ENCODE measurements at places on chromosomes 2 and 18.

DNA sequence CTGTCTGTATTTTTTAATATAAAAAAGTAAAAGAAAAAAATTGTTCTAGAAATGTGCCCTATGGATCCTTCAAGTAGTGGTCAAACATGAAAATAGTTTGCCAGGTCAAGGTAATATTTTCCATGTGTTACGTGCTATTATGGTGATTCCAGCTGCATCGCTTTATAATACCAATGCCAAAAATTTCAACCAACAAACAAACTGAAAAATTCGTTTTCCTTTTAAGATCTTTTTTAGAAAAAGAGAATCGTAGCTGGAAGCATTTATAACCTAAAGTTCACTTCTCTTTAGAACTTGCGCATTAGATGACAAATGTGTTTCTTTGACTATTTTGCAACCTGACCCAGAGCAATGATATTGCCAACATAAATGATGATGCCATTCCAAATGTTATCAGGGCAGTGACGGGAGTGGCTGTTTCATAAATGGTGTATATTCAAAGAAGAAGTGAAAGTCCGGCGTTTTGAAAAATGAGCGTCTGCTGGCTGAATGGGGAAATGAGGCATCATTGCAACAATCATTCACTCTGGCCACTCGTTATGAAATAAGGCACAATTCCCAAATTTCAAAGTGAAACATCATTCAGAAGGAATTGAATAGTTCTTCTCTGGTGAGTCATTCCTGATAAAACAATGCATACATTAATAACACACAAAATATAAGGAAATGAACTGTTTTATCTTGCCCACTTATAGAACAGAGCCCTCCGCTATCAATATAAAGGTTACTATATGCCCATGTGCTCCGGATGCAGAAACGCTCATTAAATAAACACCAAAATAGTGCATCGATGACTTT is 297.4 kb downstream of the TGIF1 start:
- no peak for DNase-seq

DNA sequence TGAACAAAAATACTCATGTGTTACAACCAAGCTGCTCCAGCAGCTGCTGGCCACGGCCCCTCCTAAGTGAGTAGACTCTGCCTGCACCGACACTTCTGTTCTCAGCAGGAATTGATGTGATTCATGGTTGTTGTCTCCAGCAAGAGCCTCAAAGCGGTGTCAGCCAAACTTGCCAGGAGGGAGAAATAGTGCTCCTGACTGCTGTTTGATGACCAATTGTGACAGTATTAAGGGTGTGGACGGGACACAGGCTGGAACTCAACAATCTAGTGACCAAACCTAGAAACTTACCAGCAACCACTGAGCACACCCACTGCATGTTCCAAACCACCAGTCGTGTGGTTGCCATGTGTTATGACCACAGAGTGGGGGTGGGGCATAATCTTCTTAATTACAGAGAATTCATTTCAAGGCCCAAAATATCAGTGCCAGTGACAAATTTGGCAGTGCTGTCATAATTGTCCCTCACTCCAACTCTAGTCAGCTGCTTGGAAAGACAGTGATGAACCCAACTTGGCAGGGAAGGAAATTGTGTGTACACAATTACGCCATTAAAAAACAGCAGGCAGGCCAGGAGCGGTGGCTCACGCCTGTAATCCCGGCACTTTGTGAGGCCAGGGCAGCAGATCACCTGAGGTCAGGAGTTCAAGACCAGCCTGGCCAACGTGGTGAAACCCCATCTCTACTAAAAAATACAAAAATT is 30.4 kb downstream of the FBLN7 start:
- DNase-seq = no peak

DNA sequence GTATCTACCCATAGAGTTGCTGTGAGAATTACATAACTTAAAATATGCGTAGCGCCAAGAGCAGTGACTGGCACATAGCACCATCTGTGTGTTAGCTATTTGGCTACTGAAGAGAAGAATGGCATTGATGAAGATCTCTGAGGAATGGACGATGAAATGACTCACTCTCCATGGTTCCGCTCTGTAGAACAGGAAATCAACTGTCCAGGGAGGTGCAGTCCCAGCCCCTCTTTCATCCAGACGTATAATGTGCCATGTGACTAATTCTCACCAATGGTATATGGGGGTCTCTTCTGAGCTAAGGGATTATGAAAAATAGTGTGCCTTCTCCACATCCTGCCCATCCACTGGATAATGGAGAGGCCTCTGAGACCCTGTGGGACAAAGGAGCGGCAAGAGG is 254.8 kb downstream of the CYP26B1 start:
- no peak for DNase-seq

GRCh38 chr2:157489983-157490382 is 46.1 kb upstream of the CYTIP start:
- no peak for DNase-seq

GRCh38 chr2:118661179-118661578 is 186.3 kb downstream of the EN1 start:
- DNase-seq = no peak

GRCh38 chr2:121388371-121388770 is 103.4 kb upstream of the TFCP2L1 start:
- no peak for DNase-seq

GRCh38 chr2:100664021-100664755 is 101.4 kb downstream of the PDCL3 start:
- DNase-seq = no peak

GRCh38 chr18:38526922-38527321 is 961.3 kb upstream of the CELF4 start:
- DNase-seq = no peak

GRCh38 chr18:22683196-22683676 is 249.9 kb upstream of the RBBP8 start:
- DNase-seq = no peak

DNA sequence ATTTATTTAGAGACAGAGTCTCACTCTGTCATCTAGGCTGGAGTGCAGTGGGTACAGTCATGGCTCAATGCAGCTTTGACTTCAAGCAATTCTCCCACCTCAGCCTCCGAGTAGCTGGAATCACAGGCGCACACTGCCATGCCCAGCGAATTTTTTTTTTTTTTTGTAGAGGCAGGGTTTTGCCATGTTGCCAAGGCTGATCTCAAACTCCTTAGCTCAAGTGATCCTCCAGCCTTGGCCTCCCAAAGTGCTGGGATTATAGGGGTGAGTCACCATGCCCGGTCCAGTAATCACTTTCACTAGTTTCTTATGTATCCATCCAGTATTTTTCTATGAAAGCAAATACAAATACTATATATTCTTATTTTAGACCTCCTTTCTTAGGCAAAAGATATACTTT is 24.0 kb downstream of the PRKAG3 start:
- no peak for DNase-seq

GRCh38 chr2:190079160-190079559 is 16.6 kb upstream of the MSTN start:
- DNase-seq = no peak

DNA sequence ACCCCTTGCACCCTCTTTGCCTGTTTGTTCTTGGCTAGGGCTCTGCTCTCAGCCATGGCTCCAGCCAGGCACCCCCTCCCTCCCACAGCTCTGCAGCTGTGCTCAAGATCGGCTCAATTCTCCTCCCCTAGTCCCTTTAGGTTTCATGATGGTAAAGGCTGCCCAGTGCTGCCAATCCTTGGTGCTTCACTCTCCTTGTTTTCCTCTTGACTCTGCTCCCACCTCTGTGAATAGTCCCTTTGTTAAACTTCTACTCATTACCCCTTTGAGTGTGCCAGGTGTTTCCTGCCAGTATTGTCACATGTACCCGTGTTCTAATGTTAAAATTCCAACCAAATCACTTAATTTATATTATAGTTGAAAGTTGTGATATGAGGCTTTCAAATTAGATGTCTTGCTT is 101.0 kb upstream of the CERS6 start:
- no peak for DNase-seq

DNA sequence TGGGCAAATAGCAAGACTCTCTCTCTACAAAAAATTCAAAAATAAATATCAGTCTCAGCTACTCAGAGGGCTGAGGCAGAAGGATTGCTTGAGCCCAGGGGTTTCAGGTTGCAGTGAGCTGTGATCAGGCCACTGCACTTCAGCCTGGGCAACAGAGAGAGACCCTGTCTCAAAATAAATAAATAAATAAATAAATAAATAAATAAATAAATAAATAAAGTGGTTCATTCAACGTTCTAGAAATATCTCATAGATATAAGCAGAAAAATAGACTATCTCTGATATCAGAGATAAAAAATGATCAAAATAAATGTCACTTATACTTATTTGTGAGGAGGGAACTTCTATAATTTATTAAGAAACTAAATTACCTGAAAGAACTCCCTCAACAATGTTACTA is 480.9 kb downstream of the FBXO15 start:
- DNase-seq = no peak

GRCh38 chr2:111143107-111143842 is 22.6 kb downstream of the BCL2L11 start:
- DNase-seq = no peak

- no peak for DNase-seq
Measured at GRCh38 chr2:7766088-7766722, 849.0 kb downstream of the RNF144A start.

DNA sequence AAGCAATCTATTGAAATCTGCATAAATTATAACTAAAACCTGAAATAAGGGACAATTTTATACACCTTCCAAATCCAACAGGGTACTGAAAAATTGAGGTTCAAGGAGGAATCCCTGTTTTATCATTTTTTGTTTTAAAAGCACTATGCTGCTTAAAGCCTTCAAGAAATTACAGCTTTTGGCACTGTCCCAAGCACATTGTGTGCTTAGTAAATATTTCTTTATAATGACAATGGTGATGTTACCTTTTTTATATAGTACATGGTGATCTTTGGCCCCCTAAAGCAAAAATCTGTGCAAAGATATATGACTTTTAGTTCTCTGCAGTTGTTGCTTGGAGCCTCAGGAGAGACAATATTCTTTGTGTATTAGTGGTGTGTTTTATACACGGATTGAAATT is 71.6 kb upstream of the EFEMP1 start:
- no peak for DNase-seq

DNA sequence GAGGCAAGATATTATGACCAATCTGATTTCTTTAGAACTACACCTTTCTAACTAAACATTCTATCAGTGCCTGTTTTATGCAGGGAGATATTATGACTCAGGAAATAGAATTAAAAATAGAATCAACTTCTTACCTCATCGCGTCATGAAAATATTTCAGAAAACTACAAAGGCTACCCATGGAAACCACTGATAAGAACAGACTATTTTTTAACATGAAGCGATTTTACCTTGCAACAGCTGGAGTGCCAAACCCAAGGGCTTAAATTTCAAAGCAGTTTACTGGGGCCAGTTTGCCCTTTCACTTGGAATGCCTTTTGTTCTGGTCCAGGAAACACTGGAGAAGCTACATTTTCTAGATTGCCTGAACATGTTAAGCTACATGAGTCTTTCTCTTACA is 304.8 kb upstream of the CCDC68 start:
- no peak for DNase-seq

- DNase-seq = no peak
Measured at GRCh38 chr2:3755277-3755676, 51.9 kb downstream of the DCDC2C start.

DNA sequence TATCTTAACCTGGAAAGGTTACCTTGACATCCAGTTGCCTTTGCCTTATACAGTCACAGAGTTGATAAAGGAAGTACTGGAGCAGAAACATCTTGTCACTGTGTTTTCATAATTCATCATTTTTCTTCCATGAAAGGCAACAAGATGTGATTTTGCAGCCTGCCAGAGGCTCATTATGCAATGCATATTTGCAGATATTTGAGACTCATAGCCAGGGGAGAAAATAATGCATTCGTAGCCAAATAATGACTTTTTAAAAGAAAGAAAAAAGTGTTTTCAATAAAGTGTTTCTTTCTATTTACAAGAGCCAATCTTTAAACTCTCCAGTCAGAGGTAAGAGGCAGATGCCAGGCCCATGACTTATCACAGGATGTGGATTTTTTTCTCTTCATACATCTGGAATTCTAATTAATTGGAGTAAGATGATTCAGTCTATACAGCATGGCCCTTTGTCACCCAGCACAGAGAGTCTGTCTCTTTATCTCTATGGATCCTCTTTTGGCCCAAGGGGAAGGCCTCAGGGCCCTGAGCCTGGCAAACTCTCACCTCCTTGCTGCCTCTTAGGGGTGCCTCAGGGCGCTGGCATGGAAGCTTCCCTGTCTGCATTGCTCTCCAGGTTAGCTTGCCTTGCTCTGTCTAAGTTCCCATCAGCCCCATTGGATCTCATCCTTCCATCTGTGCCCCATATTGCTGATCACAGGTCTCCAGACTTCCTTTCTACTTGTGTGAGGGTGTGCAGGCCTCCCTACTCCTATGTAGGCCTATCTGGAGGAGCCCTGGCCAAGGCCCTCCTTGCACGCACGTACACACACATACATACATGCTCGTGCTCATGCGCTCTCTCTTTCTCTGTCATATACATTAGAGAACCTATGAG is 247.7 kb downstream of the TPGS2 start:
- DNase-seq = no peak

DNA sequence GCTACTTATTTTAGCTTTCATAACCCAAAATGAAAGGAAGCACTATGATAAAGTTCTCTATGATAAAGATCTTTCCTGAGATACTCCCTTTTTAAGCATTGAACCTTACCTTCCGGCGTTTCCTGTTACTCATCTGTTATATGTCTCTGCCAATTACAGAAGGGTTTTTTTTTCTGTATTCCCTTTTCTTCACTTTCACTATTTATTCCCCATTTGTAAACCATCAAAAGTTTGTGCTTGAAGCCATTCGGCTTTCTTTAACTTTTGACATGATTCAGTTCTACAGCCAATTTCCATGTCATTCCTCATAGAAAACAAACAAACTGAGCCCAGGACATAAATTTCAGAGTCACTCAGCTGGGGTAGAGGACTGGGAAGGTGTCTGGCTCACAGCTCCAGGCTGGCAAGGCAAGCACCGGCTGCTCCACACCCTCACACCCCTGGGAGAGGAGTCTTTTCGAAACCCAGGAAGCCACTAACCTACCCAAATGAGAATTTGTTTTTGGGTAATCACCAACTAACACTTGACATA is 429.4 kb upstream of the TRIB2 start:
- DNase-seq = no peak

GRCh38 chr2:37698931-37699481 is 27.6 kb upstream of the CDC42EP3 start:
- DNase-seq = no peak

- DNase-seq = no peak
Measured at GRCh38 chr2:101440127-101440738, 34.7 kb downstream of the RFX8 start.

DNA sequence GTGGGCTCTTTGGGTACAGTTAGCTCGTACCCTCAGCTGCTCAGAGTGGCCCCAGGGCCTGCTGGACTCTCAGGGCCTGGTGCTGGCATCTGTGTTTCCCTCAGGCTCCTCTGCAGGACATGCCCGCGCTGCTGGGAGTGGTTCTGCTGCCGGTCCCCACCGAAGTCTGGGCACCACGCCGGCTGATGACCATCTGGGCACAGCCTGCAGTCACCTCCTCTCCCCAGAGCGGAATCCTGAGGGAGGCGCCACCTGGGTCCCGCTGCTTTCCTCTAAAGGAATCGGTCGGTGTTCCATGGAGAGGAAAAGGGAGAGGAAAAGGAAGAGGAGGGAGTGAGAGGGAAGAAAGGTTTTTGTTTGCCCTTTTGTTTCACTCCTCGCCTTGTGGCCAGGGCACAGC is 43.6 kb downstream of the MC2R start:
- no peak for DNase-seq

GRCh38 chr2:62540408-62541168 is 34.6 kb upstream of the TMEM17 start:
- DNase-seq = no peak
